ENCODE measurements at places on chromosomes 7 and 10.

GRCh38 chr7:152666078-152666477 is 9.9 kb downstream of the XRCC2 start:
- no peak for DNase-seq

- DNase-seq: no peak
These were observed 359.8 kb upstream of the MTPN start for GRCh38 chr7:136336932-136337331.

DNA sequence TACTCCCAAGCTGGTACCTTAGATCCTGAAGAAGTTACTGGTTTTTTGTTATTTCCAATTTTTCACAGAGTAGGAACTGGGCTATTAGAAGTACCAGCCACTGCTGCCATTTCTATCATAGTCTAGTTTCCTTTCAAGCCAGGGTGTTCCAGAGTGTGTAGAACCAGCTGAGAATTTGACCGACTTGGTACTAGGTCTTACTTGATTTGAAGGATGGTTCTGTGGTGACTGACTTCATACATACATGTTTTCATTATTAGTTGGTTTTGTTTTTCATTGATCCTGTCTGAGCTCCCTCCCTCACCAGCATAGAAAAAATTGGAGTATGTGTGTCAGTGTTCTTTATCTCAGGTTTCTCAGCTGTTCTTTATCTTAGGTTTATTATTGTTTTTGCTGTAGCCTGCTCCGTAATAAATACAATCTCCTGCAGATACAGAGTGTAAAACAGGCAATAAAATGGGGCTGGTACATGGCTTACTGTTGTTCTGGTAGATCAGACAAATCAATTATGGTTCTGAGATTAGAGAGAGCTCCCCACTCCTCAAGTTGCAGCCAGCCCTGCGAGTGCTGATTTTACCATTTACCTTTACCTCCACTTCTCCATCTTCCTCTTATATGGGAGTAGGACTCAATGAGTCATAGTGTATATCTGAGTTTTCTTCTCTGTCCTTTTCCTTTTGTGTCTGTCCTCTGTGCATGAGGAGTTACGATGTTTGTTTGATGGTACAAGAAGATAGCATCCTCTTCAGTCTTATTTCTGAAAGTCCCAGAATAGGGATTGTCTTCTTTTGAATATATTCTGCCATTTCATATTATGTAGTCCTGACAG is 122.6 kb downstream of the LRRC4 start:
- DNase-seq: no peak

DNA sequence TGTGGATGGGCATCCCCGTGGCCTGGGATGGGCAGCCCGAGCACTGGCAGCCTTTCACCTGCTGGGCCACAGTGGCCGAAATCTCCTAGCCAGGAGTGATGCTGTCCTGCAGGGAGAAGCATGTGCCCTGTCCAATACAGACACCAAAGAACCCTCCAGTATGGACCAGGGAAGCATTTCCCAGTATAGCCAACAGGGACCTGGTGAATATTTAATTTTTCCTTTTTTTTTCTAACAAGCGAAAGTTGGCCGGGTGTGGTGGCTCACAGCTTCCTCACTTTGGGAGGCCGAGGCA is 11.0 kb downstream of the IMPDH1 start:
- DNase-seq: no peak

DNA sequence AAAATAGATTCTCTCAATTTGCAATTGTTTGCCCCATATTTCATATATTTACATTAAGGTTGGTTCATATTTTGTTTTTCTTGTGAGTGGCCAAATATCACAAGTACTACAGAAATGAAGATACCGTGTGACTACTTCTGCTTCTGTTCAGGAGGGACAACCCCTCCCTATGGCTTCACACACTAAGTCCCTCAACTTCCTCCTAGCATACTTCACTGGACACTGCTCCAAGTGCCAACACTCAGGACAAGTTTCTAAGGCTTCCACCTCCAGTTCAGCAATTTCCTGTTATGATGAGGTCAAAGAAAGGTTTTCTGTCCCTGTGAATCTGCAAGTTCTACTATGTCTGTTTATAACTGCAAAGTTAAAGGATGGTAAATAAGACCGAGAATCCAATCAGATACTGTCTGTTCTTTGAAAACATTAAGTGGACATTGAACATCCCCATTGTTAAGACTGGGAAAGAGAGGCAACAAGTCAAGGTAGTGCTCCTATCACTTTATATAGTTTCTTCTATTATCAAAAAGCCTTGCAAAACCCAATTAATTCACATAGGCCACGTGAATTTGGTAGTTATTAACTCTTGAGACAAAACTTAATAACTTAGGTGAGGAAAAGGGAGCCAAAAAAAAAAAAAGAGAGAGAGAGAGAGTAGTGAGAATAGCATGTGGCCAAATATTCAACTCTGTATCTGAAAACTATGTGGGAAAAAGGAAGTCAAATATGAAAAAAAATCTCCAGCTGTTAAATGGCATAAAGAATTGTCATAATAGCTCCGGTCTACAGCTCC is 81.3 kb upstream of the DKK1 start:
- no peak for DNase-seq

DNA sequence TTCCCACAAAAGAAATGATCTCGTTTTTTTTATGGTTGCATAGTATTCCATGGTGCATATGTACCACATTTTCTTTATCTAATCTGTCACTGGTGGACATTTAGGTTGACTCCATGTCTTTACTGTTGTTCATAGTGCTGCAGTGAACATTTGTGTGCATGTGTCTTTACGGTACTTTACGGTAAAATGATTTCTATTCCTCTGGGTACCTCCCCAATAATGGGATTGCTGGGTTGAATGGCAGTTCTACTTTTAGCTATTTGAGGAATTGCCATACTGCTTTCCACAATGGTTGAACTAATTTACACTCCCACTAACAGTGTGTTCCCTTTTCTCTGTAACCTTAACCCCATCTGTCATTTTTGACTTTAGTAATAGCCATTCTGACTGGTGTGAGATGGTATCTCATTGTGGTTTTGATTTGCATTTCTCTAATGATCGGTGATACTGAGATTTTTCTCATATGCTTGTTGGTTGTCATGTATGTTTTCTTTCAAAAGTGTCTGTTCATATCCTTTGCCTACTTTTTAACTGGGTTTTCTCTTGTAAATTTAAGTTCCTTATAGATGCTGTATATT is 37.2 kb downstream of the MKLN1 start:
- DNase-seq: no peak

GRCh38 chr10:50512214-50512595 is 111.6 kb downstream of the SGMS1 start:
- DNase-seq: no peak

- DNase-seq: no peak
These were observed 22.4 kb downstream of the CDH23 start for GRCh38 chr10:71419002-71419540.

- DNase-seq: no peak
These were observed 74.4 kb upstream of the PDZD8 start for GRCh38 chr10:117449636-117450035.

DNA sequence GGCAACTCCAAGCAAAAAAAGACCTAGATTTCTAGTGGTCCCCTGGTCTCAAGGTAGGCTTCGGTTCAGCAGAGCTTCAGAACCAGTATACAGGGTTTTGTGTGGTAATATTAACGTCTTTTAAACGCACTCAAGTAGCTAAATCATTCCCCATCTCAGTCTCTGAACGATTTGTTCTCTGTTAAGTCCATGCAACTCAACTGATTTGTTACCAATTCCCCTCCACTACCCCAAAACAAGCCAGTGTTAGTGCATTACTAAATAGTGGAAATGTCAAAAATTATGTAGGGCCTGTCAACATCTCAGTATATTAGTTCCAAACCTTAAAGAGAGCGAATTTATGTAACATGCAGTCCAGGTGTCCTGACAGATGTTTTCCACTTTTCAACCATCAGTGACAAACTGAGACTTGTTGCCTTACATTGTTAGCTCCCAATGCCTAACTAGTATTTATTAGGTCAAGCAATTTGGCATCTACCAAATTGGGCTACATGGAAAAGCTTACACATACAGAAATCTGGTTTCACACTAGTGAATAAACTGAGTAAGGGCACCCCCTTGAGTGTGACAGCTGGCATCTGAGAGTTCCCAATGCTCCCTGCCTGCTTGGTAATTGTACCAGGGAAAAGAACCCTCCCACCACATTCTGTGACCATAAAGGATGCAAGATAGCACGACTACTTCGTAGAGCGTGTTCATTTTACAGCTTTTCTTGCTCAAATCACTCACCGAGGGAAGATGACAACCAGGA is 12.2 kb downstream of the HNRNPA2B1 start:
- DNase-seq: no peak

- no peak for DNase-seq
These were observed 79.4 kb upstream of the NXPH1 start for GRCh38 chr7:8353991-8354390.

DNA sequence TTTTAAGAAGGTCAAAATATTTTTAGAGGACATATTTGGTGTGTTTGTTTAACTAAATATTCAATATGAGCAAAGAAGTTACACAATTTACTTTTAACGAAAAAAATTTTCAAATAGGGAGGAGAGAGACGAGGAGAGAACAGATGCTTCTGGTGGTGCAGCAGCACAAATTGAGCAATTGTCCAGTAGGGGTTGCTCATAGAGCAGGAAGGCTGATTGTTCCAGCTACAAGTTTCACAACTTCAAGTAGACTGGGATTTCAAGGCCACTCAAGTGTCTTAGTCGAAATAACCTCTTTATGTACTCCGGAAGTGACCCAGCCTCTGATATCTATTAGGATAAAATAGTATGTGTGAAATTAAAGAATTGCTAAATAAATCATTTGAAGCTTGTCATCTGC is 197.9 kb downstream of the HDAC9 start:
- no peak for DNase-seq

- DNase-seq: no peak
These were observed 4.6 kb downstream of the NET1 start for GRCh38 chr10:5416981-5417380.

- DNase-seq: no peak
These were observed 28.6 kb upstream of the GIMAP8 start for GRCh38 chr7:150421831-150422230.
